ENCODE measurements at places on chromosomes 1 and 21.

- no peak for DNase-seq
Measured at GRCh38 chr1:227073786-227074185, 133.7 kb downstream of the COQ8A start.

DNA sequence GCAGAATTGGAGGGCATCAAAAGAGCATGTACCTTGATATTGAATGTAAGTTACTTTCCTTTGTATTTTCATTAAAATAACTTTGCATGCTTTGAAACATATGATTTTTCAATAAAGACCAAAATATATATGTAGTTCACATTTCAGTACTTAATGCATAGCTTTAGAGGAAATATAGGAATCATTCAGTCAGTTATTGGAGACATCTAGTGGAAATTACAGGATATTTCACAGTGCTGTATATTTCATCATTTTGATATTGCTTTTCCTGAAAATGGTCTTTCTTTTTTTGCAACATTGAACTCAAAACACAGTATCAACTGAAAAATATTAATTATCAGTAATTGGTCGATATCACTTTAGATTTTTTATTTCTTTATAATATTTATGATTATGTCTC, 375.8 kb downstream of the NCAM2 start:
- DNase-seq, result peak; percentile 28

DNA sequence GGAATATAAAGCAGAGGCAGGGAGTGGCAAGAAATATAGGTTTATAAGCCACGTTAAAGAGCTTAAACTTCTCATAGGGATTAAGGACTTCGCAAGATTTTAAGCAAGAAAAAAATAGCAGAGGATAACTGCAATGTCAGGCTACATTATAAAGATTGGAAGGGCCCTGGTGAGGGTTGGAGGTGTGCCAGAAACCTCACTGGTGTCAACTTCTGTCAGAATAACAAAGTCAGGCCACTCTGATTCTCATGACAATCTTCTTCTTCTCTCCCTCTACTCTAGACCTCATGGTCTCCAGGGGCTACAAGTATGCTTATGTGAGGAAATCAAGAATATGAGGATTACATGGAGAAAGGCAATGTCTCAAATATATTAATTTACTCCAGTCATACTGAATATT, 32.6 kb upstream of the FMO2 start:
- DNase-seq, result no peak

- DNase-seq, result peak; percentile 86
Measured at GRCh38 chr1:48493970-48494769, 22.2 kb upstream of the SPATA6 start.

DNA sequence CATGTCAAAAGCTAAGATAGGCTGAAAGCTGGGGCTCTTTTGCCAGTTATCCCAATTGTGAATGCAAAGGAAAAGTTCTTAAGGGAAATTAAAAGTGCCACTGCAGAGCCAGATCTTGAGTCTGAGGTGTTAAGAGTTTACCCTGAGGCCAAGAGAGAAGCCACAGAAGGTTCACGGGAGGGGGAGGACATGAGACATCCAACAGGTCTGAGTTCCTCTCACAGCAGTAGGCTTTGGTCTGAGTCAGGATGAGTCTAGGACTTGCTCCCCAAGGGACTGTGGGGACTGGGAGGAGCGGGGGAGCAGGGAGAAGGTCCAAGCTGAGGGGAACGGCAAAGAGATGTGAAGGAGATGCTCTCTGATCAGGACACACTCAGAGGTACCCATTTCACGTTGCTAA, 411.2 kb upstream of the CAMK1G start:
- DNase-seq, result no peak

- no peak for DNase-seq
Measured at GRCh38 chr1:162690672-162691434, 58.6 kb downstream of the DDR2 start.

DNA sequence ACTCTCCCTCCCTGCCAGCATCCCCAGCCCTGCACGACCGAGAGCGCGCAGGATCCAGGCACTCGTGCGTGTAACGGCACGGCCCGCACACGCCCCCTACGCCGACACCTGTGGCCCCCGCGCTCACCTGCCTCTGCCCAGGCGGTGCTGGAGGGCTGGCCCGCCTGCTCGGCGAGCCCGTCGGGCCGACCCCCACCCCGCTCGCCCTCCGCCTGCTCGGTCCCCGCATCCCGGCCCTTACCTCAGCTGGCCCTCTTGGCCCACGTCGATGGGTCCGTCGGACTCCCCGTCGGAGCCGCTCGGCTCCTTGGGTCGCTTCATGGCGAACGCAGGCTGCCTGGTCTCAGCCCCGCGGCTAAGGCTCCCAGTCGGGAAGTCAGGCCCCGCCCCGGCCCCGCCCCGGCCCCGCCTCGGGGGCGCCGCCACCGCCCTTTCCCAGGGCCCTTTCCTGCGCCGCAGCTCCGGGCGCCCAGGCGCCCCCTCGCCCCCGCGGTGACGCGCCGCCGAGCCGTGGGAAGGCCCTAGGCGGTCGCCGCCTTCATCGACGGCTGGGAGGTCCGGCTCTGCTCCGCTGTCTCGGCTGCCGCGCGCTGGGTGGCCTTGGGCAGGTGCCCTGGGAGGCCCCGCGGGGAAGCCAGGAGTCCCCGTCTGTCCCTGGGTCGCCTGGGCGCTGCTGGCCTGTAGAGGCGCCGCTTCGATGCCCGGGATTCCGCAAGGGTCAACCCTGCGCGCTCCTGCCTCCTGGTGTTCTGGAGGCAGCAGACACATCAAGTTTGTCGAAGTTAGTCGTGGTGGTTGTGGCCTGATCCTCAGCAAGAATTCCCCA, at the start of gene HEYL:
TSS of gene HEYL (minus strand) at position 339 of the 826 bp plus-strand sequence. CDS start at position 321, 18 bp downstream.
- DNase-seq, result no peak

GRCh38 chr1:11483581-11484320, 4.8 kb downstream of the DISP3 start:
- no peak for DNase-seq

DNA sequence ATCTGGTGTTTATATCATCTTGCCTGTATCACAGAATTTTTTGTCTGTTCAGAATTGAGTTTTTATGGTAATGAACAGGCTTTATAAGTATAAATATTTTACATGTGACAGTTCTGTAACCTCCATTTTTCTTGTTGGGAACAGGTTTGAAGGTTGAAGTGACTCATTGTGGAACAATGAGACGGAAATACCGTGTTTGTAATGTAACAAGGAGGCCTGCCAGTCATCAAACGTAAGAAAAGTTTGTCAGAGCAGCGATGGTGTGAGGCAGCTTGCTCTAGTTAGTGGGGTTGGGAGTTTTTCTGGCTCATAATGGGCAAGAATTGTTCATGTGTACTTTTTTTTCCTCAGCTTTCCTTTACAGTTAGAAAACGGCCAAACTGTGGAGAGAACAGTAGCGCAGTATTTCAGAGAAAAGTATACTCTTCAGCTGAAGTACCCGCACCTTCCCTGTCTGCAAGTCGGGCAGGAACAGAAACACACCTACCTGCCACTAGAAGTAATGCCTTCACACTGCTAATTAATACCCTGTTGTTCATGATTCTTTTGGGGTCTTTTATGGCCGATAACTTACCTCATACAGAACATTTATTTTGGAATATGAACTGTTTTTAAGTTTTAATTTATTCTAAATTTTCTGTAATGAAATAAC, 75.2 kb upstream of the TEKT2 start:
- no peak for DNase-seq

DNA sequence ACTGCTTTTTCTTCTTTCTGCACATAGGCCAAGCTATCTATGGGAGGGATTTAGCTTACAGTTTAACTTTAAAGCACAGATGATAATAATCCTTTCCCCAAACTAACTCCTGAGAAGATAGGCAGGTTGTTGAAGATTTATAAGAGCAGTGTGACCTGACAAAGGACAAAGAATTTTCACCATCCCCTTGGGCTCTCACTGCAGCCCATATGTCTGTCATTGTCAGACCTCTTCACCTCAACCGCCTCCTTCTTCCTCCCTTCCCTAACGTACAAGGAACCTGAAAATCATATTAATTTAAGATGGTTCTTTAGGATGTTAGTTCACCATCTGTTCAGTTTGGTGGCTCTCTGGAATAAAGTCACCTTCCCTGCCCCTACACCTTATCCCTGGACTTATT, 5.0 kb downstream of the RNU1-2 start:
- DNase-seq, result no peak

- DNase-seq, result no peak
Measured at GRCh38 chr1:70641868-70642267, 230.8 kb downstream of the CTH start.

DNA sequence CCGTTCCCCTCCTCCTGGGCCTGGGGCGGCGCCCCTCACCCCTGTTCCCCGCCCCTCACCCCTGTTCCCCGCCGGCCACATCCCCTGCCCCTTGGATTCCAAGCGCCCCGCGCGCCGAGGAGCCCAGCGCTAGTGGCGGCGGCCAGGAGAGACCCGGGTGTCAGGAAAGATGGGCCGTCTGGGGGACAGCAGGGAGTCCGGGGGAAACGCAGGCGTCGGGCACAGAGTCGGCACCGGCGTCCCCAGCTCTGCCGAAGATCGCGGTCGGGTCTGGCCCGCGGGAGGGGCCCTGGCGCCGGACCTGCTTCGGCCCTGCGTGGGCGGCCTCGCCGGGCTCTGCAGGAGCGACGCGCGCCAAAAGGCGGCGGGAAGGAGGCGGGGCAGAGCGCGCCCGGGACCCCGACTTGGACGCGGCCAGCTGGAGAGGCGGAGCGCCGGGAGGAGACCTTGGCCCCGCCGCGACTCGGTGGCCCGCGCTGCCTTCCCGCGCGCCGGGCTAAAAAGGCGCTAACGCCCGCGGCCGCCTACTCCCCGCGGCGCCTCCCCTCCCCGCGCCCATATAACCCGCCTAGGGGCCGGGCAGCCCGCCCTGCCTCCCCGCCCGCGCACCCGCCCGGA, at the start of gene TP73:
TSS of gene TP73 (plus strand) at position 587 of the 618 bp plus-strand sequence. CDS start 29,850 bp downstream, outside the sequence.
- DNase-seq, result no peak

DNA sequence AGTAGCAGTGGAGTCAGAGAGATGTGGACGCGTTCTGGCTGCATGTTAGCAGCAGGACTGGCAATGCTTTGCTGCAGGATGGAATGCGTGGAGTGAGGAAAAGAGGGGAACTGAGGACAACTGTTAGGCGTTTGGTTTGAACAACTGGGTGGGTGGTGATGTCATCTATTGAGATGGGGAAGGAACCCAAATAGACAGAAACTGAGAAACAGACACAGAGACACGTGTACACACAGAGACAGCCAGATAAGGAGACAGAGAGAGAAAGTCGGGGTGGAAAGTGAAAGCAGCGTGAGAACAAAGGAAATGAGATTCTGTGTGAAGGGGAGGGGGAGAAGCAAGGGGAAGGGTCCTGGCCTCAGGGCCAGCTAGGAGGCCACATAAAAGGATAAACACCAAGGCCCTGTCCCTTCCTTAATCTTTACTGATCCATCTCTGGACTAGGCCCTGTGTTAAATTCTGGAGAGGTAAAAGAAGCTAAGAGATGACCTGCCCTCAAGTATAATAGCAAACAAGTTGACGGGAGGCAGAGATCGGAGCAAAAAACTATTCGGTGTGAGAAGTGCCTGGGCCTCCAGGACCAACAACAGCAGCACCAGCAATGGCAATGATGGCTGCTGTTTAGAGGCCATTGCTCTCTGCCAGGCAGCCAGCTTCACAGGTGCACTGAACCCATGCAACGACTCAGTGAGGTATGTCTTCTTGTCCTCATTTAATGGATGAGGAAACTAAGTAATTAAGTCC, 31.6 kb downstream of the VWA5B1 start:
- DNase-seq, result no peak

DNA sequence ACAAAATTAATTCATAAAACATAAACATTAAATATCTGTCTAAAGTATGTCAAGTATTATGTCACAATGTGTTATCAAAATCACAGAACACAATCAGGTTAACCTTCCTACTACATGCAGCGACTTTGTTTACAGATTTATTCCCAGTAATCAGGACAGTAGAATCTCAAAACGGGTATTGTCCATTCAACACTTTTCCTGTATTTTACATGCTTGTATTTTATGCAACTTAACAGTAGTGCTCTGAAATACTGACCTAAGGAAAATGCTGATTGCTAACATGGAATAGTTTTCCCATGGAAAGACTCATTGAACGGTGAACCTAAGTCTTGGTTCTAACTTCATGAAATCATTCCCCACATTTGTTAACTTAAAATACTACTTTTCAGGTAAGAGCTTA, 2.3 kb downstream of the SERBP1 start:
- DNase-seq, result no peak

DNA sequence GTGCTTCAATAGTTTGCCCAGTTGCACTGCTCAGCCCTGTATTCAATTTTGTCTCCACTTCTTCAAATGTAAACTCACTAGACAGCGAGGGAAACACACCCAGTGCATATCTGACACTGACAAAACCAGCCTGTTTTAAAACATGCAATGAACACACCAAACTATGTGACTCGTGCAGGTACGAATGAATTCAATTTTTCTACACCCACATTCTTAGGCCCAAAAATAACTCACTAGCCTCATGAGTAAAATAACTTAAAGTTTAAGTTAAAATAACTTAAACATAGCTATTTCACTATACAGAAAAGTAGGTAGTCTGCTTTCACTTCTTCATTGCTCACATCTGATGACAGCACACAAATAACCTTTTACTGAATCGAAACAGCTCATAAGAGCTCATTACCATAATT, 21.1 kb downstream of the TTC13 start:
- DNase-seq, result no peak

- DNase-seq, result no peak
Measured at GRCh38 chr1:61556631-61557030, 168.3 kb downstream of the TM2D1 start.

DNA sequence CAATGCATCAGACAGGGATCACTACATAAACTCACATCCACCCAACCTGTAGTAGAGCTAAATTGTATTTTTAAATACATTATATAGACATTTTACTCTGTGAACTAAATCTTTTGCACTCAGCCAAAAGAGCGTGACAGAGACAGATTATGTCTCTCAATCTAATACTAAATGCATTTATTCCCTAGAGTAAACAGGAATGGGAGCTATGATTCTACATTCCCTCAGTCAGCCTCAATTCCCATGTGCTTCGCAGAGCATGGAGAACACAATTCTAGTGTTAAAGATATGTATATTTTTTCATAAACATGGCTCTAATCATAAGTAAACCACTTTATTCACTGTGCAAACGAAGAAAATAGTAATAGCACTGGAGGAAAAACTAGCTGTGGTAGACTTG, 16.5 kb downstream of the PIGK start:
- no peak for DNase-seq

DNA sequence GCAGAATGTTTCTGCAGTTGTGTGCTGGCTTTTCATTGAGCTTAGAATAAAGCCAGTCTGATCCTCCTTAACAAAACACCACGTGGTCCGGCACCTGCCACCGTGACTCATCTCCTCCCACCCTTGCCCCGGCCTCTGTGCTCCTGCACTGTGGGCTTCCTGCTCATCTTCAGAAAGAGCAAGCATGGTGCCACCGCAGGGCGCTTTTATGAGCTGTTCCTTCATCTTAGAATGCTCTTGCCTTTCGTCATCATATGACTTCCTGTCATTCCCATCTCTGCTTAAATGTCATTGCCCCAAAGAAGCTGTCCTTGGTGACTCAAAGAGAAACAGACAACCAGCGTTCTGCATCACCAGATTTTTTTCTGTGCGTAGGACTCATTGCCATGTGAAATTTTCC, 117.8 kb downstream of the HHAT start:
- DNase-seq, result no peak

- no peak for DNase-seq
Measured at GRCh38 chr1:193313354-193314140, 127.1 kb upstream of the B3GALT2 start.

- DNase-seq, result no peak
Measured at GRCh38 chr1:76635784-76636183, 231.5 kb upstream of the ST6GALNAC5 start.

- DNase-seq, result no peak
Measured at GRCh38 chr1:184709418-184709817, 45.2 kb downstream of the EDEM3 start.

- peak; percentile 44 for DNase-seq
Measured at GRCh38 chr1:172449585-172450523, 6.0 kb upstream of the PIGC start.

Data from brain (organoid and tissue), 16 donors.